Activated CD4-positive, alpha-beta T cell treated with anti-CD3 and anti-CD28 coated beads, Interleukin-2, amount 10 ng/mL, durations not matched to agents 24 days and 14 days (primary cell): ENCODE measurements at places on chromosomes 6 and 20. TPM values are rescaled to one million over a fixed set of nuclear protein-coding genes. Genes with fewer than 3 reads are reported as not detected.

Gene FRK
- not detected in 2 replicates for total RNA-seq

Gene TRAPPC3L
- total RNA-seq: not detected in 2 replicates

Gene PRDM13
- total RNA-seq: 0.05 TPM in 1 of 2 replicates, not detected in the other

Gene MAP3K5
- total RNA-seq: 8.7 and 8.8 TPM in 2 replicates

Gene PI3
- not detected in 2 replicates for total RNA-seq

Gene PTPRA
- 66.5 and 71.5 TPM in 2 replicates for total RNA-seq

Gene THBD
- not detected in 2 replicates for total RNA-seq
